ENCODE measurements at places on chromosomes 3 and 15.

DNA sequence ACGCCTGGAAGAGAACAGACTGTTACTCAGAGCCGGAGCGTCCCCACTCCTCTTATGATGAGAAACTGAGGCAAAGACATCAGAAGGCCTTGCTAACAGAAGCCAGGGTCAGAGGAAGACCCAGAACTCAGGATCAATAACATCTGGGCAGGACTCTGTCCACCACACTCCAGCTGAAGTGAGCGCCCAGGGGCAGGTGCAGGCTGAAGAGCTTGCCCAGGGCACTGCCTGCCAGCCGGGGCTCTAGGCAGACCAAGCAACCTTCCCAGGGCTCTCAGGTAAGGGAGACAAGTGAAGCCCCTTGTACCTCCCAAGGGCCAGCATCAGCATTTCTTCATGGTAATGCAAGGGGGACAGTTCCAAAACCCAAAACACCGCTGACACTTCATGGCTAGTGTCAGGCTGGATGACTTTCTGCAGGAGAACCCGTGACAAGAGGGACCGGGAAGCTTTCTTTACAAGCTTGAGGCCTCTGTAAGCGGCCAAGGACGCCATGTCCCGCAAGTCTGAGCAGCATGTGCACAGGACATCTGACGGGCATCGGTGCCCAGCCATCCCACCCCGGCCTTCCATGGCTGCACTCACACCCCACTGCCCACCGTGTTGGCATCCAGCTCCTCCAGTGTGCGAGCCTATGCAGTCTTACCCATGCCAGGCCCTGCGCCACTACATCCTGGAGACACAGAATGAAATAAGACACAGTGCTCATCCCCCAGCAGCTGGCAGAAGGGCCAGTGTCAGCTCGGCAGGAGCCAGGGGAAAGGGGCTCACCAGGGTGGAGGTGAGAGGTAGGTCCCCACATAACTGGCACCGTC, 14.1 kb downstream of the XXYLT1 start:
- no peak for DNase-seq

DNA sequence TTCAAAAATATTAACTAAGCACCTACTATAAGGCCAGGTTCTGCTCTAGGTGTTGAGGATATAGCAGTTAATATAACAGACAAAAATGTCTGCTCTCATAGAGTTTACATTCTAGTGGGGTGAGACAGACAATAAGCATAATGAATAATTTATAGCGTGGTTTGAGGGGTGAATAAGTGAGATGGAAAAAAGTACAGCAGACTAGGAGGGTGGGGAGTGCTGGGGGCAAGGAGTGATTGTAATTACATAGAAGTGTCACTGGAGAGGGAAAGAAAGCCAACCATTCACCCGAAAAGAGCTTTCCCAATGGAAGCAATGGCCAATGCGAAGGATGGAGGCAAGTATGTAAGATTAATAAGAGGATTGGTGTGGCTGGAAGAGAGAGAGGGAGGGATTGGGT, 552.9 kb upstream of the KCNMB2 start:
- no peak for DNase-seq

GRCh38 chr3:9061634-9062033, 98.4 kb upstream of the RAD18 start:
- no peak for DNase-seq

- peak; percentile 49 for DNase-seq
Measured at GRCh38 chr15:58923696-58924300, 9.7 kb downstream of the SLTM start.

- DNase-seq = no peak
Measured at GRCh38 chr3:21694506-21694905, 56.5 kb downstream of the ZNF385D start.

GRCh38 chr3:42747581-42747980, 25.5 kb downstream of the CCDC13 start:
- no peak for DNase-seq

DNA sequence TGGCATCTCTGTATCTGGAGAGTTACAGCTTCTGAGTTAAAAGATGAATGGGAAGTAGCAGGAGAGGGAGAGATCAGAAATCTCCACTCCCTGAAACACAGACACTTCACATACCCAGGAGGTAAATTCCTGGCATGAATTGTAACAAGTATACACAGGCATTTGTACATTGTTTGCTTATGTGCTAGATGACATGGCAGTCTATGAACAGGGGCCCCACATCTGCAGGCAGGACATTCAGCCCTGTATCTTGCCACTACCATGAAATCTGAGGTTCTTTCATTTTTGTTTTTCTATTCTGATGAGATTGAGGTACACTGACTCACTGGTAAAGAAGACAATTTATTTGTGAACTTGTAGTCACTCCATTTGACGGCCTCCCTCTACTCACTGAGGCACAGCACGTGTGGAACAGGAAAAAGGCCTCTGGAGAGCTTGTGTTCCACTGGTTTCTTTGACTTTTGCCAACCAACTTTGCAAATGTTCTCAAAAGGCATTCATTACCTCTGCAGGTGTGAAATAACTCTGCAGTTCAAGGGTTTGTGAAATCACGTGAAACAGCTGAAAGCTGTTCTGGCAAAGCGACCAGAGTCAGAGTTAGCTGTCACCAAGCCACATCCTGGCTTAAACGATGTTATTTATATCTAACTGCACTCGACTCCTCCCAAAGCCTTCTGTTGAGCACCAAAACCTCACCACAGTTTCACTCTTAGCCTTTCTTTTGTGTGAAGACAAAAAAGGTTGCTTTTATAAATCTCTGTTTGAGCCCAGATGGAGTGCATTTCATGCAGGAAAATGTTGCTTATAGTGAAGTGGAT, 401.3 kb upstream of the CFAP20DC start:
- DNase-seq = no peak

DNA sequence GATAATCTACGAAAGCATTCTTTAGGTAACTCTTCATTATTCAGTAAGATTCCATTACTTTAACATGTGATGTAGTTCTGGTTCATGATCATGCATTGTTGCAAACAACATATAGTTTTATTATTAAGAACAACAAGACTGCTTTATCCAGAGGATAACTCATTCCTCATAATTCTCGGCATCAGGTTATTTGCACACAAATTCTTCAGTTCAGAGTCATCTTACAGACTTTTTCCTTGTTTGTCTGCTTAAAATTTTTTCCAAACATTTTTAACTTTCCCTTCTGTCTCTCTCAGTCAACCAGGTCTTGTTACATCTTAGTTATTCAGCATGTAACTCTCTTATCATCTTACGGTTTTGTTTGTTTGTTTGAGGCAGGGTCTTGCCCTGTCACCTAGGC, 60.1 kb downstream of the VGLL3 start:
- DNase-seq = no peak

- DNase-seq = no peak
Measured at GRCh38 chr15:95758851-95759250, 571.6 kb upstream of the NR2F2 start.

DNA sequence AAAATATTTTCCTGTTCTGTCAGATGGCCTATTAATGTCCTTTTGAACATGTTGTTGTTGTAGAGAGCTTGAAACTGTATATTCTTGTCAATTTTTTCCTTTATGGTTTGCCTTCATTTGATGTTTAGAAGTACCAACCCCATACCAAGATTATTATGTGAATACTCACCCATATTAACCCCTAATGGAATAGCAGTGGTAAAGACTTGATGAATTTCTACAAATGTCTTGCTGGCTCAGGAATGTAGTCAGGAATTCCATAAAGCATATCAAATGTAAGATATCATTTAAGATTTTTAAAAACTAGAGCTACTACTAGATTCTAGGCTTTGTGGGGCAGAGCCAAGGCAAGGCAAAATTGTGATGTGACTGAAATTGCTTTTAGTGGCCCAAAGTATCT, 30.0 kb downstream of the MYO5A start:
- DNase-seq = no peak
